ENCODE measurements at places on chromosomes 11 and 22. TPM values are rescaled to one million over a fixed set of nuclear protein-coding genes. Genes with fewer than 3 reads are reported as not detected.

The VSIG10L2 gene
- not detected for total RNA-seq

DNA sequence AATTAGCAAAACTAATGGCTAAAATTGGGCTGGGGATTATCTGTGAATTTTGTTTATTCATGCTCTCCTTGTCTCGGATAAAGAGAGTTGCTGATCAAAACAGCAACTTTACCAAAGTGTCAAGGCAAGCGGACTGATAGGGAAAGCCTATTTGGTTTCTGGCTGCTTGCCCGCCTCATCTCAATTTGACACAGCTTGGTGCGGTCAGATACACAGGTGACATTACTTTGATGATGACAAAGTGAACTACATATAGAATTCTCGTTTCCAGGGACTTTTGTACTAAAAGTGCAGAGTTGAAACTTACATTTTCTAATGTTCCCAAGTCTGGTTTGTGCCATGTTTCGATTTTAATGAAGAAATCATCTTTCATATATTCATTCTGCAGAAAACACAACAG is 22.8 kb downstream of the PITPNB start:
- no peaks in the 10 kb centered on the region for H3K27me3 ChIP-seq
- no peak overlapping the region for H3K4me3 ChIP-seq
- peak overlapping the region; percentile 10 for H3K27ac ChIP-seq
- no peak for DNase-seq
- peaks cover 38% of the 10 kb centered on the region for H3K36me3 ChIP-seq

DNA sequence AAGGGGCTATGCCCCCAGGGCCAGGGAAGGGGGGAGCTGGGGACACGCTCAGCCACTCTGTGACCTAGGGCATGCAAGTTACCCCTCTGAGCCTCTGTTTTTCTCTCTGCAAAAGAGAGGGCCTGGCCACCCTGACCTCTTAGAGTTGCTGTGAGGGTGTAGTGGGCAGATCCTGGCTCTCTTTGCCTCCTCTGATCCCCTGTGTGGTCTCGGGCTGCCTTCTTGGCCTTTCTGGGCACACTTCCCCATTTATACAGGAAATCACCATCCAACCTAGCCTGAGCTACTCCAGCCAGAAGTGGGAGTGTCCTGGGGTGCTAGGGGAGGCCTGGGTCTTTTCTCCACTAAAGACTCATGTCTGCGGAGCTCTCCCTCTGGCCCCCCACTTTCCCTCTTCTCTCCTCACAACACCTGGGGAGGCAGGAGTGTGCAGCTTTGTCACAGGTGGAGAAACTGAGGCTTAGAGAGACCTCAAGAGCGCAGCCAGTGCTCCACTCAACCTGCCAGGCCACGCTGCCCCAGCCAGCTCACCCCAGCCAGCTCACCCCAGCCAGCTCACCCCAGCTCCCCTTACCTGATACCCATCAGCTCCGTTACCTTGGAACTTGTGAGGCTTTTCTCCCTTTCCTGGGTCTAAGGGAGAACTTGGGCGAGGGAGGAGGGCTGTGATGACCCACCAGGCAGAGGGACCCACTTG is 1.4 kb downstream of the AIFM3 start:
- H3K36me3 ChIP-seq, result no peaks in the 10 kb centered on the region
- H3K27ac ChIP-seq, result no peak overlapping the region
- no peak for DNase-seq
- H3K27me3 ChIP-seq, result peaks cover 78% of the 10 kb centered on the region
- peaks cover 3% of the 10 kb centered on the region for H3K4me1 ChIP-seq

- H3K4me3 ChIP-seq, result no peak overlapping the region
- H3K27ac ChIP-seq, result no peak overlapping the region
- no peaks in the 10 kb centered on the region for H3K4me1 ChIP-seq
- DNase-seq, result no peak
Observed at GRCh38 chr11:12085371-12086251, 24.8 kb upstream of the MICAL2 start.
